ENCODE measurements at places on chromosomes 2 and 18. TPM values are rescaled to one million over a fixed set of nuclear protein-coding genes. Genes with fewer than 3 reads are reported as not detected.
A peak's percentile ranks its signal among the peaks of the same experiment; 100 is the strongest.

GRCh38 chr2:8882094-8882493 is 44.7 kb upstream of the KIDINS220 start:
- peak; percentile 64 for DNase-seq

- DNase-seq, result no peak
Observed at GRCh38 chr18:73563345-73563744, 584.3 kb downstream of the FBXO15 start.

DNA sequence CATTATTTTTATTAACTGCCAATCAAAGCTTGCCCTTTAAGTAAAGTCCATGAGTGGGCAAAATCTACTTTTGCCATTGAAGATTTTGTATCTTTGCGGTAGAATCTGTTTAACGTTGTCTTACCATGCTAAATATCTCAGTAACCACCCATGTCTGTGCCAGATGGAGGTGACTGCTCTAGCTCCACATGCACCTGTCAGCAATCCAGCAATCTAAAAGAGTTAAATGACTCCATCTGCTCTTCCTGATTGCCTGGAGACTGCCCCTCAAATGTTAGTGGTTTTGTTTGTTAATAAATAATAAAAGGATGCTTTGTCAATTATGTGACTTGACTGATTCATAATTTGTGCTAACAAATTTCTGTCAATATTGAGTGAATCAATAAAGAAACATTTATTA is 141.7 kb downstream of the RBM43 start:
- DNase-seq, result no peak

- no peak for DNase-seq
Observed at GRCh38 chr2:67616749-67617148, 219.6 kb downstream of the ETAA1 start.

- no peak for DNase-seq
Observed at GRCh38 chr2:196601430-196602306, 37.8 kb upstream of the CCDC150 start.

DNA sequence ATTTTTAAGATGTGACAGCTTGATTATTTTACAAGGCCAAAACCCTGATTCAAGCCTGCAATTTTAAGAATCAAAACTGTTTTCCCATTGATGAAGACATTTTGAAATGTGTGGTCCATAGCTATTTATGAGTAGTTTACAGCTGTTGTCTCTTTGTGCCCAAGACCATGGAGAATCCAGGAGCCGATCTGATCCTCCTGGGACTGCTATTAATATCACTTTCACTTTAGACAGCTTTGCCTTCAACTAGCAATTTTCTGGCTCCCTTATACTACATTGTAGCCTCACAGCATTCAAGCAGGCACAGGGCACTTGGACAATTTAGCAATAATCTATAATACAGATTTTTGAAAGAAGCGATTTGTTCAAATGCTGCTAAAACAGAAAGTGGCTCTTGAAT is 172.9 kb downstream of the SLC8A1 start:
- no peak for DNase-seq

GRCh38 chr18:24869285-24869684 is 408.8 kb downstream of the HRH4 start:
- DNase-seq, result no peak

DNA sequence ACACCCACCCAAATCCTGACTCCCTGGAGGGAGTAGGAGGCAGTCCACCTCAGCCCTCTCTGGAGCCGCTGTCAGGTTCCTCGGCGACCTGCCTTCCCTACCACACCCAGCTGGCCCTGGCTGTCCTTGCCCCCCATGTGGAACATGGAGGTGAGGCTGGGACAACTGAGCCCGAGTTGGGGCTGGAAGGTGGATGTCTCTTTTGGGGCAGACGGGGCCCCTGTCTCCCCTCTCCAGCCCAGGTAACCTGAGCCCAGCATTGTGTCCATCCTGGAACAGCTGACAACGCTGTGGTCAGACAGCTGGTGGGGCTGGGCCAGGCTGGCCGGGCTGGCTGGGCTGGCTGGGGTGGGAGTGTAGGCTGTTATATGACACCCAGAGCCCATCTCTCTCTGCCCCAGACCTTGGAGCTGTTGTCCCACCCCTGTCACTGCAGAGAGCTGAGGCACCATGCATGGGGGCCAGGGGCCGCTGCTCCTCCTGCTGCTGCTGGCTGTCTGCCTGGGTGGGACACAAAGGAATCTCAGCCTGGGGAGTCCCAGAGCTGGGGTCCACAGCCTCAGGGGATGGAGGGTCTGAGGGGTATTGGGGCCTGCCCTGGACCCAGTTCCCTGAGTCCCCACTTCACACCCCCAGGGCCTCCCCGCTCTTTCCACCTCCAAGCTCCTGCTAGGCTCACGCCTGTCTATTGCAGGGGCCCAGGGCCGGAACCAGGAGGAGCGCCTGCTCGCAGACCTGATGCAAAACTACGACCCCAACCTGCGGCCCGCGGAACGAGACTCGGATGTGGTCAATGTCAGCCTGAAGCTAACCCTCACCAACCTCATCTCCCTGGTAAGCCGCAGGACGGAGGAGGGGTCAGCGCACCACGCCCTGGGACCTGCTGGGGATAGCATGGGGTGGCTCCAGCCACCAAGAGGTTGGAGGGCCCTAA is at the start of gene CHRNG:
CHRNG (plus strand) TSS at position 395 of the 934 bp plus-strand sequence; CDS start at position 451, 56 bp downstream.
- DNase-seq, result no peak

- no peak for DNase-seq
Observed at GRCh38 chr2:109290887-109291643, 162.1 kb downstream of the SH3RF3 start.

DNA sequence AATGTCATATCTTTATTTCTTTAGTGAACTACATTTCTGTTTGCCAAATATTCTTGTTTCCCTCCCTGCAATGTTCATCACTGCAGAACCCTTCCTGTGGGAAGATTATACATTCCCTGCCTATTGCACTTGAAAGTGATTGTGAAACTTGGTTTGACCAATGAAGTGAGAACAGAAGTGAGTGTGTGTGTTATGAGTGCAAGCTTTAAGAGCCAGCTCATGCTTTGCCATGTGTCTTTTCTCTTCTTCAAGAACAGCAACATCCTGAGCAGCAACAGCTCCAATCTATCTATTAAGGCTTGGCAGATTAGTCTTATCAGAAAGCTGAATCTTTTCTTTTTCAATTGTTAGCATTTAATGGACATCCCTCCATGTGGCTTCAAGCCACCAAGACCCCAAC is 42.0 kb upstream of the UBE2E3 start:
- DNase-seq, result no peak

- no peak for DNase-seq
Observed at GRCh38 chr18:30800800-30801199, 241.7 kb downstream of the DSC3 start.

- no peak for DNase-seq
Observed at GRCh38 chr2:105381101-105381668, 17.7 kb downstream of the FHL2 start.

DNA sequence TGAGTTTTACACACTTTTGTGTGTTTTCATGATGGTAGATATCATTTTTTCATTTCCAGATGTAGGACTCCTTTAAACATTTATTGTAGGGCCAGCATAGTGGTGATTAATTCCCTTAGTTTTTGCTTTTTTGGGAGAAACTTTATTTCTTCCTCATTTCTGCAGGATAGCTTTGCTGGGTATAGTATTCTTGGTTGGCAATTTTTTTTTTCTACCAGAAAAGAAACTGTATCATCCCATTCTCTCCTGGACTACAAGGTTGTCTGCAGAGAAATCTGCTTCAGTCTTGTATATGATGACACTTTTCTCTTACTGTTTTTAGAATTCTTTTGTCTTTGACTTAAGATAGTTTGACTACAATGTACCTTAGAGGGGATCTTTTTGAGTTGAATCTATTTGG is 37.8 kb upstream of the RHOB start:
- no peak for DNase-seq

DNA sequence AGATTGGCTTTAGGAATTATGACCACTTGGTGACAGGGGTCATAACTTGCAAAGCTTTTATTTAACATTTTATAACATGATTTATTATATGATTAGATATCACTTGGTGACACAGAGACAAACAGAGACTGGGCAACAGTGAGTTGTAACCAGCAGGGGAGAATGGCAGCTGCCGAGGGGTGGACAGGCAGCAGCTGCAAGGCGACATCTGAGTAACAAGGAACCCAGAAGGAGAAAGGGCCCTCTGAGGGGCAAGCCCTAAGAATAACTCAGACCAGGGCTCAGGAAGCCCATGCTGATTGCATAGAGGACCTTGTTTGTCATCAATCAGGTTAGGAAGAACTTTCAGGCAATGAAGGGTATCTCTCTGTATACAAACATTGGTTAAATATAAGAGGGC is 339.9 kb upstream of the SOX11 start:
- DNase-seq, result no peak

DNA sequence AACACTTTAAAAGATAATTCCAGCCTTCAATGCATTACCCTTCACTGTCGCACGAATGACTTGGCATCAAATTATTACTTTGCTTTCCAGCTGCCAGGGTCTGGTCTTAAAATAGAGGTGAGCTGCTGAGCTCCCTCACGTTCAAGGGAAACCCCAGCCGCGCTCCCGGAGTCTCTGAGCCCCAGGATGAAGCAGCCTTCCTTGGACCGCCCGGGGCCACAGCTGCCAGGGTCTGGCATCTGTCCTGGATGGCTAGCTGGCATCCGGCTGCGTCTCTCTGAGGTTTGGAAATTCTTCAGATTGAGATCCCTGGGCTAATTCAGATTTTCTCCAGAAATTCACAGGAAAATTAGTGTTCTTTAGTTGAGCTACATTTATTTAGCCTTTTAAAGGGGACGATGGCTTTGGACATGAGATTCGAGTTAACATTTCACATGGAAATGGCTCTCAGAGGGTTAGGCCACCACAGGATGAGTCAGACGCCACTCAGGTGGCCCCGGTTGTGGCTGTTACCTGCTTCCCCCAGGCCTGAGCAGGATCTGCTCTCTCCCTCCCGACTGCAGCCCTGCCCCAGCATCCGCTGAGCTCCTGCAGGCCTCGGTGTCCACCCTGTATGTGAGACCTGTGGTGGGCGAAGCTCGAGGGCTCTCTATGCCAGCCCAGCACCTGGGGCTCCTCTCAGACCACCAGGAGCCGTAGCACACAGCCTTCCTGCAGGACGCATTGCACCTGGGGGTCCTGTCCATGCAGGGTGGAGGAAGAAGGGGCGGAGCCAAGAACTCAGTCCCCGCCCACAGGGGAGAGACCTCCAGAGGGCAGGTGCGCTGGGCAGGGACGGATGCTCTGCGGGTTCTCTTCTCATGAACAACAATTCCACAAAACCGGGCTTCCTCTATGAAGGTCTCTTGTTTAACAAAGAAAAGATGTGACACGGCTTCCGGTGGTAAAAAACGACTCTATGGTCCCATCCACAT is 255.5 kb downstream of the TWIST2 start:
- no peak for DNase-seq

GRCh38 chr2:223865124-223865523 is 27.7 kb upstream of the AP1S3 start:
- DNase-seq, result no peak

GRCh38 chr18:36504928-36505327 is 207.4 kb downstream of the FHOD3 start:
- no peak for DNase-seq

GRCh38 chr18:23243178-23243577 is 107.9 kb downstream of the CABLES1 start:
- DNase-seq, result no peak

- DNase-seq, result no peak
Observed at GRCh38 chr2:205041472-205042130, 496.3 kb downstream of the PARD3B start.

DNA sequence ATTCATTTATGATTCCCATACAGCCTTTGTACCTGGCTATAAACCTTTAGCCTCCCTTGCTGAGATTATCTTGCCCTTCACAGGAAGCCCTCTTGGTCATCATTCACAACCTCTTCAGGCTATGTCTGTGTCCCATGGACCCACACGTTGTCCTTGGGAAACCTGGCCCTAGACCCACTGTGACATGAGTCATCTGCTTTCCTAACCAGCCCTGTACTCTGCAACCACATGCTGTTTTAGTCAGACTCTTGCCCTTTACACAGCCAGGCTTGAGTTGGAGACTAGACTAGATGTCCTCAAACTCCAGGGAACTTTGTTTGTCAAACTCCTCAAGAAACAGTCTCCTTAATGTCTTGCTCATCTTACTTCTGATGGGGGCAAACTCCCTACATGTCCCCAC is 229.3 kb upstream of the ZSWIM2 start:
- no peak for DNase-seq

- DNase-seq, result no peak
Observed at GRCh38 chr2:61759005-61759404, 94.9 kb downstream of the FAM161A start.

GRCh38 chr18:73318739-73319479 is 451.1 kb upstream of the NETO1 start:
- no peak for DNase-seq

GRCh38 chr2:240786355-240786841 is 33.6 kb downstream of the KIF1A start:
- no peak for DNase-seq

- DNase-seq, result no peak
Observed at GRCh38 chr2:145273840-145274239, 753.9 kb upstream of the ZEB2 start.

- DNase-seq, result no peak
Observed at GRCh38 chr2:221111739-221112138, 460.4 kb downstream of the EPHA4 start.

RFX8 gene
- 5.0 TPM for total RNA-seq

EMILIN1 gene
- 2.1 TPM for total RNA-seq

CDH19 gene
- not detected for total RNA-seq

CYP27A1 gene
- 9.0 TPM for total RNA-seq

IER3IP1 gene
- total RNA-seq, result 16.0 TPM

PROM2 gene
- total RNA-seq, result 0.62 TPM

ZNF514 gene
- 16.2 TPM for total RNA-seq

ADD2 gene
- total RNA-seq, result 54.0 TPM

TWIST2 gene
- total RNA-seq, result not detected

TMEFF2 gene
- 0.10 TPM for total RNA-seq

SPATA3 gene
- not detected for total RNA-seq

SCYGR4 gene
- not detected for total RNA-seq
